ENCODE measurements at places on chromosomes 1 and 21.

DNA sequence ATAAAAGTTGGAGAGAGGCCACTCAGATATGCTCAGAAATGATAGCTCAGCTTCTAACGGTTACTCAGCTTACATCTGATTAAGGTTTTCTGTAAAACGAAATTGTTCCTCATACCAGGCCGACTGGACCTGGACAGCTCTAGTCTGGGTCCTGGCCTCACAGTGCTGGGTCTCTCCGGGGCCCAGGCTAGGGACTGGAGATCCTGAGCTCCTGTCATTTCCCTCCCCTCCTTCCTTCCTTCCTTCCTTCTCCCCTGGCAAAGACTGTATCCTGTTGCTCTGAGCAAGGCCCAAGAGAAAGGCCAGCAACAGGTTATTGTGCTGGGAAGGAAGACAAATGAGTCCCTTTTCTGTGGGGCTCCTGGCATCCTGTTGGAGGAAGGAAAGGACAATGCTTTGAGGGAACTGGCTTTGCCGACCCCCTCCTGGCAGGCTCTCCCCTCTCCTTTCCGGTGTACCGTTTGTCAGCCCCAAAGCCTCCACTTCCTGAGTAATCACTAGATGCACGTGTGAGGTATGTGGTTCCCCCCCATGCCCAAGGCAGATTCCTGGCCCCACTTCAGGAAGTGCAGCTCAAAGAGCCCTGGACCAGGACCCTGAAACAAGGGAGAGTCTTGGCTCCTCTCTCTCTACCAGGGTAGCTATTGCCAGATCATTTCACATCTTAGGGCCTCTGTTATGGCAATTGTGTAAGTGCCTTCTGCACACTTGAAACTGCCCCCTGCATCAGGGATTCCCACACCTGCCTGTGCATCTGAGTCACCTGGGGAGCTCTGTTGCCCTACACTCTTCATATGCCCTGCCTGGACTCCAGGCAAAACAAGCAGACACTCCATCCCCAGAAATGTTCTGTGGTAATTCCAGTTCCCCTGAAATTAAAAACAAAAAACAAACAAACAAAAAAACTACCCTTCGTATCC lies 212.7 kb upstream of the FGGY start:
- DNase-seq: no peak

DNA sequence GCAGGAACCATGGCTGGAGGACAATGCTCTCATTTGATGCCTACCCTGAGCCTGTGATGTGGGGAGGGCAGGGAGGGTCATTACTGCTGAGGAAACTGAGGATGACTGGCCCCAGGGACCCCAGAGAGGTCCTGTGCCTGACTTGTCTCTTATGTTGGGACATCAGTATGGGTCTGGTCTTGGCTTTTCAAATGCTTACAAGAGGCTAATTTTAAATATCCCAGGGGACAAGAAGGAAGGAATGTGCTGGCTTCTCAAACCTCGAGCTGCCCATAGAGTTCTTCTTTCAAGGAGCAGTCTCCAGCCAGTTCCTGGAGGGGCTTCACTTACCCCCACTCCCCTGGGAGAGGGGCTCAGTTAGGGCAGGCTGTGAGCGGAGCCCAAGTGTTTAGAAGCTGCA lies 168.2 kb downstream of the TRABD2B start:
- DNase-seq: no peak

GRCh38 chr1:209172286-209172685 lies 411.2 kb upstream of the CAMK1G start:
- no peak for DNase-seq

- DNase-seq: no peak
Measured at GRCh38 chr1:47031059-47031458, 7.6 kb downstream of the CYP4X1 start.

- DNase-seq: no peak
Measured at GRCh38 chr1:32052887-32053286, 19.9 kb upstream of the TMEM39B start.

GRCh38 chr1:101203820-101204540 lies 32.8 kb upstream of the S1PR1 start:
- peak; percentile 8 for DNase-seq

GRCh38 chr1:56709269-56709880 lies 64.3 kb downstream of the PRKAA2 start:
- DNase-seq: peak; percentile 10

GRCh38 chr21:41121785-41122415 lies 46.1 kb upstream of the BACE2 start:
- peak; percentile 83 for DNase-seq

- peak; percentile 21 for DNase-seq
Measured at GRCh38 chr1:166089804-166090203, 77.0 kb downstream of the FAM78B start.

GRCh38 chr1:51311826-51312225 lies 18.5 kb downstream of the TTC39A start:
- no peak for DNase-seq

DNA sequence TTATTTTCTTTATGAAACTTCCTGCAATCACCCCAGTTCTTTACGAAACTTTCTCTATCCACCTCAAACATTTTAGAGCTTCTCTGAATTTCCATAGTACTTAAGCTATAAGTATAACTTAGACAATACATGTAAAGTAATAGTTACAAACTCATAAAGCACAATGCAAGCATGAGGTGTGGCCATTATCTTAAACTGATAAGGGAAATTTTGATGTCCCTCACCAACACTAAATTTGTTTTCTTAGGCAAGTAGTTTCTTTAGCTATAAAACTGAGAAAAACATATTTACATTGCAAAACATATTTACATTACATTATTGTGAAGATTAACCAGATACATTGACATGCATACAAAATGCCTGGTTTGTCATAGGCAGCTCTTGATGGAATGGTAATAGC lies 146.4 kb upstream of the ATP1B1 start:
- no peak for DNase-seq
